Stimulated activated CD8-positive, alpha-beta memory T cell treated with anti-CD3 and anti-CD28 coated beads, Interleukin-7, amount 100 ng/mL, for 1 hour (primary cell): ENCODE measurements at places on chromosomes 1 and 21.

- no peak for DNase-seq
Measured at GRCh38 chr1:221444346-221444745, 297.5 kb downstream of the DUSP10 start.

- DNase-seq: no peak
Measured at GRCh38 chr1:227945891-227946623, 1.7 kb downstream of the WNT9A start.

- DNase-seq: no peak
Measured at GRCh38 chr21:32514275-32515055, 70.9 kb downstream of the TCP10L start.

- DNase-seq: no peak
Measured at GRCh38 chr1:244160455-244161235, 109.6 kb downstream of the ZBTB18 start.

DNA sequence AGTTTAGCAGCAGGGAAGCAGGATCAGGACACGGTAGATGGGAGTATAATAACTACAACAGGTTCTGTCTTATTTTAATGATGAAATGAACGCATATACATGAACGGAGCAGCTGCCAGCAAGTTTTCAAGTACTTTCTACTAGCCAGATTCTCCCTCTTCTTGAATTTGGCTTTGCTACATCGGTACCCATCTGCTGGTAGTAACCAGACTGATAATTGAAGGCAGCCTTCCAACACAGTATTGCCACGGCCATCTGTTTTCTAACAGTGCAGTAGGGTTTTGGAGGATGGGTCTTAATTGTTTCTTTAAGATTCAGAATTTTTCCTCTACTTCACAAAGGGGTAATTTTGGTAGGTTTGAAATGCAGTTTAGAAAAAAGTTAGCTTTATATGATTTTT lies 33.4 kb downstream of the CENPF start:
- DNase-seq: no peak

DNA sequence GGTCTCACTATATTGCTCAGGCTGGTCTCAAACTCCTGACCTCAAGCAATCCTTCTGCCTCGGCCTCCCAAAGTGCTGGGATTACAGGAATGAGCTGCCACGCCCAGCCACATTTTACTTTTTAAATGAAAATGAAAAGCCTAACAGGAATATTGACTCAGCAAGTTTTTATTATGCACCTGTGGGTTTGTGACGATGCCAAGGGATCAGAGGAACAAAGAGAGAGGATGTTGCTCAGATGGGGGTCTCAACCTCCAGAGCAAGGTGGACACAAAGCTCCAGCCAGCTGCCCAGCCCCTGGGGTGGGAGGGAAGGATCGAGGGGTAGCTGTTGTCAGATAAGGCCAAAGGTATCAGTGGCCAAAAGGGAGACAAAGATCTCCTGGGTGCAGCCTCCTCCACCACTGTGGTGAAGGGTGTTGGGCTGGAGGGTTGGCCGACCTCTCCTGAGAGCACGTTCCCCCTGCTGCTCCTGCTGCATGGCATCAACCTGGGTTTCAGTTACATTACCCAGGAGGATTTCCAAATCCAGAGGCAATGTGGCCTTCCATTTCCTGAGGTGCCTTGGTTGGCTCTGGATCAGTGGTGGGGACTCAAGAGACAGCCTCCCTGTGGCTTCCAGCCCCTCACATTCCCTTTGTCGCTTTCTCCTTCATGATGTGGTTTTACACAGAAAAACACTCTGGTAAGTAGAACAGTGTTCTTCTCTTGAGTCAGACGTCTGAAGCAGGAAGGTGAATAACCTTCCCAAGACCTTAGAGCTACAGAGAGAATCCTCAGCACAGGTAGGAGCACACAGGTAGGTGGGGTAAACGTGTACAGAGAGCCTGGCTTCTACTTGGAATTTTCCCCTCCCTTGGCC lies 34.2 kb downstream of the ZNF496 start:
- DNase-seq: no peak

DNA sequence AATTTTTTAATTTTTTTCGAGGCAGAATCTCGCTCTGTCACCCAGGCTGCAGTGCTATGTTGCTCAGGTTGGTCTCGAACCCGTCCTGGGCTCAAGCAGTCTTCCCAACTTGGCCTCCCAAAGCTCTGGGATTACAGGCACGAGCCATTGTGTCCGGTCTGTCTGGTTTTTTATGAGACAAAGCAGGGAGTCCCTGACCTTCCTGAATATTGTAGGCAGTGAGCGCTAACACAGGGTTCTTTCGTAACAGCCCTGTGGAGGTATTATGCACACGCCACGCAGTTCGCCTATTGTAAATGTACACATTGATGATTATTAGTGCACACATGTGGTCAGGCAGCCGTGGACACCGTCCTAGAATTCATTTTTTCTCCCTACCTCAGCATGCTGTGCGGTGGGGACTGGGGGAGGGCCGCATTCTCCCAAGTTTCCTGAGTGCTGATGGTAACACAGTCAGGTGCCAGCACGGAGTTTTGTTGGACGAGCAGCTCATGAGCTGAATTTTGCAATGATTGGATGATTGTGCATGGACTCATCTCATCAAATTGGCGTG lies 19.6 kb downstream of the SPSB1 start:
- no peak for DNase-seq

DNA sequence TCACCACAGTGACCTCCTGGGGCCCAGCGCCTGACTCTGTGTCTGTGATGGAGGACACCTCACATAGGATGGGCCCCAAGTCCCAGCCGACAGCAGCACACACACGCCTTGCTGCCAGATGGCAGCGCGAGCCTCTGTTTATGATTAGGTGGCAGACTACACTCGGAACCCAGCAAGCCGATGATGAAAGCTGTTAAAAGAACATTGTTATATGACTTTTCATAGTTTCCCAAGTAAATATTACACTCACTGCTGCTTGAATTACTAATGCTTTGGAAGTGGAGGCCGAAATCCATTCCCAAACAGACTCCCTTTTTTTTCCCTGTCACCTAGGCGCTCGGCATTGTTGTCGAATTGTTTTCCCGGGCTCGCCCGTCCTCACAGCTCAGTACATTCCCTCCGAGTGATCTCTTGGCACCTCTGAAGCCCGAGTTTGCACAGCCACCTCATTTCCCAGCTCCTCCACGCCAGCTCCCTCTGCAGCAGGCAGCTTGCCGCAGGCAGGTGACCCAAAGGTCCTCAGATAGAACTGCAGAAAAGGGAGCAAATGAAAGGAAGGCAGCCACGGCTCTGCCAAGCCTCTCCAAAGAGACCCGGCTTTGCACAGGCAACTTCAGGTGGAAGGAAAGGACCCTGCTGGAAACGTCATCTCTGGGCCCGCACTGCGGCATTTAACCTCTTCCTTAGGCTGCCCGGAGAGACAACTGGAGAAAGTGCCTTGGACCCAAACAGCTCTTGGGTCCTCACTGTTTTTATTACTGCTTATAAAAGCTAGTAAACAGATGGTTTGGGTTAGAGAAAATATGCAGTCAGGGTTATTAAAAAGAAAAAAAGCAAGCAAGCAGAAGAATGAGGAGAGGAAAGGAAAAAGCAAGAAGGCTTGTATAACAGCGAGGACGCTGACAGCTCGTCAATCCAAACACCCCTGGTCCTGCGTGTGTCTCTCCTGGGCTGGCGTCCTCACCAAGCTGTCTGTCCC lies 72.2 kb upstream of the SLC25A33 start:
- DNase-seq: no peak

DNA sequence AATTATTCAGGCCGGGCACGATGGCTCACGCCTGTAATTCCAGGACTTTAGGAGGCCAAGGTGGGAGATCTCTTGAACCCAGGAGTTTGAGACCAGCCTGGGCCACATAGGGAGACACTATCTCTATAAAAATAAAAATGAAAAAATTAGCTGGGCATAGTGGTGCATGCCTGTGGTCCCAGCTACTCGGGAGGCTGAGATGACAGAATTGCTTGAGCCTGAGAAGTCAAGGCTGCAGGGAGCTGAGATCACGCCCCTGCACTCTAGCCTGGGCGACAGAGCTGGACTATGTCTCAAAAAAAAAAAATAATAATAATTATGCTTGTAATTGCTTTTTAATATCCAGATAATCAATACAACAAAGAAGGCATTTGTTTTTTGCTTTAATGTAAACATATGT lies 91.3 kb downstream of the RIPK4 start:
- DNase-seq: no peak

- DNase-seq: peak; percentile 16
Measured at GRCh38 chr1:228734881-228735801, at the start of gene RHOU. Gene RHOU, plus strand, starts transcription at chr1:228735479. Its CDS starts 264 bp downstream, at chr1:228735743.

- peak; percentile 92 for DNase-seq
Measured at GRCh38 chr1:12177999-12178441, 11.2 kb downstream of the TNFRSF1B start.

GRCh38 chr1:231315887-231316286 lies 21.8 kb downstream of the EXOC8 start:
- no peak for DNase-seq

GRCh38 chr1:231600458-231600976 lies 26.1 kb upstream of the DISC1 start:
- no peak for DNase-seq

DNA sequence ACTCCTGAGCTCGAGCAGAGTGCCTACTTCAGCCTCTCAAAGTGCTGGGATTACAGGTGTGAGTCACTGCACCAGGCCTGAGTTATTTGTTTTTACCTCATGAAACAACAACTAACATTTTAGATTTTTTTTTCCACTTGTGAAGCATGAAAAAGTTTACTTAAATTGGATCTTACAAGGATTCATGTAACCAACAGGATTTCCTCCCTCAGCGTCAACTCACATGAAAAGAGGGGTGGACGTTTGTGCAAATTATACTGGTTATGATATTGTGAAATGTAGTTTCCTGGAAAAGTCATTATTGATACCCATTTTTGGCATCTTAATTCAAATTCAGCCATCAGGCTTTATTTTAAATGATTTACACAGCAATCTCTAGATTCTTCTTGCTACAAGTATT lies 6.5 kb downstream of the CNST start:
- DNase-seq: no peak

GRCh38 chr1:35646043-35646442 lies 4.7 kb upstream of the PSMB2 start:
- DNase-seq: no peak

GRCh38 chr1:31041529-31041928 lies 24.0 kb downstream of the PUM1 start:
- DNase-seq: no peak

GRCh38 chr1:12636098-12636950 lies 7.6 kb upstream of the AADACL4 start:
- DNase-seq: no peak

- DNase-seq: no peak
Measured at GRCh38 chr1:224054611-224055010, 59.3 kb upstream of the FBXO28 start.

GRCh38 chr1:79255421-79255820 lies 248.9 kb upstream of the ADGRL4 start:
- DNase-seq: no peak

DNA sequence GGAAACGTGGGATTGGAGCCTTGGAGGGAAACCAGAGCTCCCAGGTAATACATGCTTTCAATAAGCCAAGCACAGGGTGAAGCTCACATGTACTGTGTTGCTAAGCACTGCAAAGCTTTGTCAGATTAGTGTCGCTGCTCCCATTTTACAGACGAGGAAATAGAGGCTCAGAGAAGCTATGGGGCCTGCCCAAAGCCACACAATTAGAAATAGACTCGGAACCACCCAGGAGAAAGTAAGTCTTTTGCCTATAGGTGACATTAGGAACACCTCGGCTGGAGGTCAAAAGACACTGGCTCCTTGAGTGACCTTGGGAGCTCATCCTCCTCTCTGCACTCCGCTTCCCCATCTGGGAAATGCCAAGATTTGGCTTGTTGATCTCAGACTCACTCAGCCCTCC lies 175.6 kb upstream of the ZC3H12A start:
- DNase-seq: no peak

DNA sequence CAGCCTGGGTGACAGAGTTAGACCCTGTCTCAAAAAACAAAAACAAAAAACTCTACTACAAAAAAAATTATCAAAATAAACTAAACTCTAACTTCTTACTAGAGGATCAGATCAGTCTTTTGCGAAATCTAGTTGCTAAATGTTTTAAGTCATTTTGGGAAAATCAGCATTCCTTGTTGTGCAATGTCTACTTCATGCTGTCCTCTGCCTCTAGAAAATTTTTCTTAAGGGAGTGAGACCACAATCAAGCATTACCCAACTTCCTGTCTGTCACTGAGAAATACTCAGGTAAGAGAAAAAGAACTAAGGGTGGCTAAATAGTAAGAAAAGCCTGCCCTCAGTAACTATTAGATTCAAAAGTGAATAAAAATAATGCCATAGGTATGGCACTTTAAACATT lies 67.2 kb upstream of the FOXD3 start:
- no peak for DNase-seq

- DNase-seq: no peak
Measured at GRCh38 chr1:160541622-160542302, 18.7 kb upstream of the SLAMF6 start.

- DNase-seq: no peak
Measured at GRCh38 chr1:26626994-26627393, 68.8 kb upstream of the ARID1A start.

- DNase-seq: no peak
Measured at GRCh38 chr1:26277261-26277661, 2.6 kb upstream of the SH3BGRL3 start.

DNA sequence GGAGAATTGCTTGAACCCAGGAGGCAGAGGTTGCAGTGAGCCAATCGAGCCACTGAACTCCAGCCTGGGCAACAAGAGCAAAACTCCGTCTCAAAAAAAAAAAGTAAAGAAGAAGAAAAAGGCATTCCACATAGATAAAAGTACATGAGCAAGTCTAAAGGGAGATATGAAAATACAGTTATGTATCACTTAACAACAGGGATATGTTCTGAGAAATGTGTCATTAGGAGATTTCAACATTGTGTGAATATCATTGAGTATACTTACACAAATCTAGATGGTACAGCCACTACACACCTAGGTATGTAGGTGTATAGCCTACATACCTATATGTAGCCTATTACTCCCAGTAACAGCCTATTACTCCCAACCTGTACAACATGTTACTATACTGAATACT lies 12.7 kb downstream of the ARNT start:
- no peak for DNase-seq

DNA sequence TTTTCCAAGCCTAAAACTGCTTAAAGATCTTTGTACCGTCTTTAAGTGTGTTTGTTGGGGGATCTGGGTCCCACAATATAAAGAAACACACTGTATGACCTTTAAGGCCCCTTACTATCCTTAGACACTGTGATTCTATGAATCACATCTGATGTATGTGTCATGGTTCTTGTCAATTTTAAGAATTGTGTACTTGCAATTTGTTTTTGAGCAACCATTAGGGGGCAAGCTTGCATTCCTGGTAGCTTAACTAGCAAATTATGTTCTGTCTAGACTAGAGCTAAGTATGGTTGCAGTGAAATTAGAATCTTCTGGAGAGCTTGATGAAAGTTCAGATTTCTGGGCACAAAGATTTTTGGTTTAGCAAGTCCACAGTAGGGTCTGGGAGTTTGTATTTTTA lies 219.5 kb downstream of the TPR start:
- DNase-seq: no peak
